Activated CD4-positive, alpha-beta memory T cell treated with anti-CD3 and anti-CD28 coated beads, Interleukin-2, amount 10 ng/mL, durations not matched to agents 7 days and 5 days (primary cell): ENCODE measurements at places on chromosomes 11 and 22. TPM values are rescaled to one million over a fixed set of nuclear protein-coding genes. Genes with fewer than 3 reads are reported as not detected.

Gene SAA1
- total RNA-seq: not detected

DNA sequence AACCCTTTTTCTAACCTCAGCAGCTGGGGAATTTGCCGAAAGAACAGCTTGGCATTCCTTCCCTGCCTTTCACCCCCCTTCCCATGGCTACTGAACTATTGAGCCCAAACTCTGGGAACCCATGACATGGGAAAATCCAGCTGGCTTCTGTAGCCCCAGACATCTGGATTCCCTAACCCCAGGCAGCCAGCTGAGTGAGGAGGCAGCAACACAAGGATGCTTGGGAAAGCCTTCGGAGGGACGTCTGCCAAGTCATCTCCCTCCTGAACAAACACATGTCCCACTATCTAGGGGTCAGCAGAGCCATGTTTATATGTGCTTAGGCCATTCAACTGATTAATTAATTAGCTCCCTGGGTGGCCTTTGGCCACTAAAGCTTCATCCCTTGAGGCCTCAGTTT lies 21.6 kb downstream of the LRRC55 start:
- H3K4me3 ChIP-seq: no peak overlapping the region
- H3K36me3 ChIP-seq: no peaks in the 10 kb centered on the region
- no peaks in the 10 kb centered on the region for H3K27me3 ChIP-seq
- H3K4me1 ChIP-seq: no peaks in the 10 kb centered on the region
- no peak overlapping the region for H3K27ac ChIP-seq

Gene IL18
- not detected for total RNA-seq

DNA sequence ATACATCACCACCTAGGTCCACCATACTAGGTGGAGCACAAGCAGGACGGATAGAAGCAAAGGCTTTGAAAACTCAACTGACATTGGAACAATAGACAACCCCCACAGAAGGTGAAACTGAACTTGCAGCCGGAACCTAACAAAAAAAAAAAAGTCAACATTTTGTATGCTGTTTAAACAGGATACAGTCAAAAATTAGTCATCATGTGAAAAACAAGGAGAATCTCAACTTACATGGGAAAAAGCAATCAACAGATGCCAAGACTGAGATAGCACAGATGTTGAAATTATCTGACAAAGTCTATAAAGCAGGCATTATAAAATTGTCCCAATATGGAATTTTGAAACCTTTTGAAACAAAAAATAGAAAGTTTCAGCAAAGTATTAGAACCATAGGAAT lies 123.8 kb downstream of the RAB38 start:
- H3K27me3 ChIP-seq: no peaks in the 10 kb centered on the region
- no peaks in the 10 kb centered on the region for H3K4me1 ChIP-seq
- H3K4me3 ChIP-seq: no peak overlapping the region
- no peaks in the 10 kb centered on the region for H3K36me3 ChIP-seq
- no peak for DNase-seq

- H3K27ac ChIP-seq: no peak overlapping the region
- no peaks in the 10 kb centered on the region for H3K36me3 ChIP-seq
- no peaks in the 10 kb centered on the region for H3K4me1 ChIP-seq
- DNase-seq: no peak
- H3K4me3 ChIP-seq: no peak overlapping the region
These were observed 838.4 kb downstream of the FAM181B start for GRCh38 chr11:81895258-81895657.

Gene RTN4R
- 3.1 TPM for total RNA-seq

Gene GRAP2
- 111 TPM for total RNA-seq
